ENCODE measurements at places on chromosomes 6 and 20.
A peak's percentile ranks its signal among the peaks of the same experiment; 100 is the strongest.

GRCh38 chr20:44209686-44210405 is 725 bp downstream of the OSER1 start:
- no peak for DNase-seq

DNA sequence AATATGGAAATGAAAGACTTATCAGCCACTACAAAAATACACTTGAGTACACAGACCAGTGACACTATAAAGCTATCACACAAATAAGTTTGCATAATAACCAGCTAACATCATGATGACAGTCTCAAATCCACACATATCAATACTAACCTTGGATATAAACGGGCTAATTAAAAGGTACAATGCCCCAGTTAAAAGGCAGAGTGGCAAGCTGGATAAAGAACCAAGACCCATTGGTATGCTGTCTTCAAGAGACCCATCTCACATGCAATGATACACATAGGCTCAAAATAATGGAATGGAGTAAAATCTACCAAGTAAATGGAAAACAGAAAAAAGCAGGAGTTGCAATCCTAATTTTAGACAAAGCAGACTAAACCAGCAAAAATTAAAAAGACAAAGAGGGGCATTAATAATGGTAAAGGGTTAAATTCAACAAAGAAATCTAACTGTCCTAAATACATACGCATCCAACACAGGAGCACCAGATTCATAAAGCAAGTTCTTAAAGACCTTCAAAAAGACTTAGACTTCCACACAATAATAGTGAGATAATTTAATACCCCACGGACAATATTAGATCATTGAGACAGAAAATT is 163.3 kb downstream of the CD24 start:
- DNase-seq = no peak

- DNase-seq = peak; percentile 60
Measured at GRCh38 chr6:137823826-137824555, 43.1 kb upstream of the TNFAIP3 start.

DNA sequence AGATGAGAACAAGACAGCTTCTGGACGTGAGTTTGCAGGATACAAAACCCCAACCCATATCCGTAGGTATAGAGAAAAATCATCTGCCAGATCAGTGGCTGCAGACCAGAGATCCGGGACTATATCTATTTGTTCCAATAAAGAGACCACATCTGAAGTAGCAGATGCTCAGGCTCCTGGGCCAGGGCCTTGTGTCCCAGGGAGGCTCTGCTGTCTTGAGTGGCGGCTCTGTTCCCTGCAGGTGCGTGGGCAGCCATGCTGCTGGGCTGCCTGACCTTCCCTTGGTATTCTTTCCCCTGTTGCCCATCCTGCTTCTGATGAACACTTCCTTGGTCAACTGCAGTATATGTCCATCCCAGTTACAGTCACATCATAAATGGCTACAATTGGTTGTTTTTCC is 34.9 kb downstream of the ERMARD start:
- no peak for DNase-seq

GRCh38 chr20:47606414-47606982 is 104.8 kb downstream of the NCOA3 start:
- DNase-seq = no peak

DNA sequence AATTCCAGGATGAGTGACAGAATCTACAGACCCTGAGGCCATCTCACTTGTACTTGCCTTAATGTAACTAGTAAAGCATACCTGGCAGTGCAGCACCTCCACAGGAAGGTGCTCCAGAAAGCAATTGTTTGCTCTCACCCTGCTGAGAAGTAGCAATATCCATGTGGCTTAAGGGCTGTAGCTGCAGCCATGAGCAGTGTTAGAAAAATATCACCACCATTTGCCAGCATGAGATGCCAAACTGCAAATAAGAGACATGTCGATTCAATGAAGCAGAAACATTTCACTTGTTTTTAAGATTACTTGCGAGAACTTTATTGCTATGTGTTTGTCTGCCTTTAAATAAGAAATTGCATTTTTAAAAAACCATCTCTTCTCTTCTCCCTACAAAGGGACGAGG is 151.5 kb downstream of the PRL start:
- DNase-seq = no peak

- no peak for DNase-seq
Measured at GRCh38 chr6:37056439-37057127, 51.1 kb downstream of the FGD2 start.

DNA sequence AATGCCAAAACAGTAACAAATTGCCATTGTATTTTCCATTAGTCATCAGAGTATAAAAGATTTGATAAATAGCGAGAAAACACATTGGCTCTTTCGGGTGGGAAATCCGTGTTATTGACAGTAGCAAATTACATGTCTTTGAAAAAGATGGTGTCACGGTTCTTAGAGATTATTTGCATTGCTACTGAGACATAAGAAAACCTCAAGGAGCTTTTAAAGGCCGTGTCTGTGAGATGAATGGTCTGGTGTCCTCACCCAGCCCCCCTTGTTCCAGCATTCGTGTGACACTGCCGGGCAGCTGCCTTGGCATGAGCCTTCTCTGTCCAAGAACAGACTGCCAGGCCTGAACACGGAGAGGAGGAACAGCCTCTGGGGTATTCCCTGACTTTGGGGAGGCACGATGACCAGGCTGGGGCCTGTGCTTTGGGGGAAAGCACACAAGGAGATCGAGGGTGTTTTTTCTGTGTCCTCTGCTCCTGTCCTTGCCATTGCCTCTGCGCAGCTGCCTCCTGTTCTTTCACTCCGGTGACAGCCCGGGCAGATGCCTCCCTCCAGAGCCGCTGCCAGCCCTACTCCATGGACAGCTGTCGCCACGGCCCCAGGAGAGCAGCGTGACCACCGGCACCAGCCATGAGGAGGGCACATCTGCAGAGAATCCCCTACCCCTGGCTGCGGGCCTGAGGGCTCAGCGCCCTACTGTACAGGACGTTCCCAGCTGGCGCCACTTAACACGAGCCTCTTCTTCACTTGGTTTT is 167.7 kb upstream of the CDYL start:
- DNase-seq = no peak

GRCh38 chr6:134589512-134589911 is 271.6 kb upstream of the SGK1 start:
- DNase-seq = no peak
